RPMI8226 (cell line): ENCODE measurements at places on chromosomes 1 and 21.

DNA sequence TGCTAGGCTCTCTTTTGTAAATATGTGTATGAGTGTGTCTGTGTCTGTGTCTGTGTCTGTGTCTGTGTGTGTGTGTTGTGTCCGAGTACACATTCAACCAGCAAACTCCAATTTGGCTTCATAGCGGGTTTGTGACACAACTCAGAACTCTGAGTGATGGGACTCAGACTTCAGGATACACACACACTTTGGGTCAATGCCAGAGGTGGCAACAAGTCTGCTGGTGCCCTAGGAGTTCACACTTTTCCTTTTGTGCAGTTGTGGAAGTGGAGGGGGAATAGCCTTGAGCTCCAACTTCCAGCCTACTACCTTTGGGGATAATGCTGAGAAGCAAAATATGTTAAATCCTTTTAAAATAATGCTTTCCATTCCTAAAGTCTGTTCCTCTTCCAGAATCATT, 16.6 kb upstream of the TBX15 start:
- no peak for DNase-seq

GRCh38 chr1:210715072-210715471, 386.4 kb downstream of the HHAT start:
- no peak for DNase-seq

DNA sequence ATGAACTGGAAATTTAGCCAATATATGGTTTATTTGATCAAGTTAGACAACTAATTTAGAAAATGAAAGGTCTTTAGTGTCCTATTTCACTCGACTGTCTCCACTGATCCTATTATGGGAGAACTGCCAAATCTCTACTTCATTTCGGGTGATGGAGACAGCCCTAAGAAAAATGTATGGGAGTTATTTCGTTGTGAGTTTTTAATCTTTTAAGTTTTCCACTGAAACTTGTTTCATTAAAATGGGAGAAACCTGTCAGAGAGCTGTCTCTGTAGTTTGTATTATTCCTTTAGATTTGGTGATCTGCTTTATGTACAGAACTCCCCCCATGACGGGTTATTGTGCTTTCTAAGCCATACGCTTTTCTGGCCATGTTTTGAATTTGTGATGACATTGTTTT, 899.7 kb downstream of the ADGRL2 start:
- DNase-seq, result no peak

DNA sequence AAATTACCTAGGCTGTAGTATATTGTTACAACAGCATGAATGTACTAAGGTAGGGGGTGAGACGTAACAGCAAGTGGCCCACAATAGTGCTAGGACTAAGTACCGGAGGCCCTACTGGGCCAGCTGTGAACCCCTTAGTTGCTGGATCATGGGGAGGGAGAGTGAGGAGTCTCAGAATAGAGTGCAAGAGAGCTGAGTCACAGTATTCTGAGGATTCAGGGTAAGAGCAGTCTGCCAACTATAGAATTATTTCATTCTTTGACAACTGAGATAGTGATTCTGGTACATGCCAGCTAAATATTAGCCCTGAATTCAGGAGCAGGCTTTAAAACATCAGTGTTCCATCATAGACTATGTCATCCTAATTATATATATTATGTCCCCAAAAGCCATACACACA, 218.7 kb downstream of the TM2D1 start:
- no peak for DNase-seq

- no peak for DNase-seq
Measured at GRCh38 chr1:5594056-5594956, 397.9 kb downstream of the NPHP4 start.

DNA sequence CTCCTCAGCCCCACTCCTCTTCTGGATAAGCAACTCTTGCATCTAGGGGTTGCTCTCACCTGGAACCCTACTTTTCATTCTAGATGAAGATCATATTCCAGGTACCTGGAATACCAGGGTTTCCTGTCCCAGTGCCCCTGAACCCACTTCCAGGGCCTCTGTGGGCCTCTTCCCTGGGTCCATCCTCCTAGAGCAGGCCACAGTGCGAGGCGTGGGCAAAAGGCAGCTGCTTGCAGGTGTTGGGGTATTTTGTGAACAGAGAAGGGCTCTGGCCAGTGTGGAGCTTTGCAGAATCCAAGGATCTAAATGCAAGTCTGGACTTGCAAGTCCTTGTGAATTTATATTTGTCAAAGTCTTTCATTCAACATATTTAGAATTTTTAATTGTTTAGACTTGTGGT, 240.4 kb upstream of the POU3F1 start:
- no peak for DNase-seq

GRCh38 chr1:70265946-70266345, 44.8 kb downstream of the SRSF11 start:
- no peak for DNase-seq

- DNase-seq, result no peak
Measured at GRCh38 chr1:214208460-214208859, 72.5 kb upstream of the SMYD2 start.

GRCh38 chr1:180540697-180541594, 17.8 kb upstream of the OVAAL start:
- DNase-seq, result no peak
